SW 1271 (cell line): ENCODE measurements at places on chromosomes 7 and 10.

DNA sequence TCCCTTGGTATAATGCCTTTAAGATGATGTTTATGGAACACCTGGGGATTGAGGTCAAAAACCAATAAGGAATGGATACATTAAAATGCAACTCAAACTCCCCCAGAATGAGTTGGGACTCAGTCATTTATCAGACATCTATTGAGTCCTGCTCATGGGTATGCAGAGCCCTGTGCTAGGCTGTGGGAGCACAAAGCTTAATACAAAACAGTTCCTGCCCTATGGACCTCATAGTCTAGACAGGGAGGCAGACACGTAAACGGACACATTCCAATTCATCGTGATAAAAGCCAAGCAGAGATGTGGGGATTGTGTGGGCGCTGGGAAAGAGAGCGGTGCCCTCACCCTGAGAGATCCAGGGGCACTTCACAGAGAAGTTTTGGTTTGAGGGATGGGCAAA, 181.7 kb downstream of the PTEN start:
- no peak for DNase-seq

- no peak for DNase-seq
These were observed 10.4 kb upstream of the CALML3 start for GRCh38 chr10:5514226-5514850.

DNA sequence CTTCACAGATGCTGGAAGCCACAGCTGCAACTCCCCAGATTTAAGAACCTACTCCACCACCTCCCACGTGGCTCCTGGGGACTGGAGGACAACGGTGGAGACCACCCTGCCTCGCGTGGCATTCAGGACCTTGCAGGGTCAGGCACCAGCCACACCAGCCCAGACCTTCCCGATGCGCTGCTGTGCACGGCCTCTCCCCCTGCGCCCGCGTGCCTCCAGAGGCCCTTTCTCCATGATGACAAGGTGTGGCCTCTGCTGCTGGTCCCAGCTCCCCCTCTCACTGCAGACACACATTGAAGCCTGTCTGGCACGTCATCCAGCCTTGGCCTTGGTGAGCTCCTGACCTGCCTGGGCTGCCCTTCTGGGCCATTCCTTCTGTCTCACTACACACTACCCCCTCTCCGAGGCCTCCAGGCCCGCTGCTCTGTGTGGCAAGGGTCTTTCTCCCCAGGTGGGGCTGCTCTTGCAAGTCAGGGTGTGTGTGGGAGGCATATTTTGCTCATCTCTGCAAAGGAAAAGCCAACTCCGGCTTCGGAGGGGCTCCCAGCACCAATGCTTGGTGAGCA, 254.8 kb downstream of the MAD1L1 start:
- no peak for DNase-seq

- no peak for DNase-seq
These were observed 260.5 kb downstream of the SFMBT2 start for GRCh38 chr10:7150349-7150748.
